ENCODE measurements at places on chromosomes 3 and 15.

- DNase-seq, result no peak
These were observed 32.9 kb downstream of the PIK3CA start for GRCh38 chr3:179181021-179181472.

DNA sequence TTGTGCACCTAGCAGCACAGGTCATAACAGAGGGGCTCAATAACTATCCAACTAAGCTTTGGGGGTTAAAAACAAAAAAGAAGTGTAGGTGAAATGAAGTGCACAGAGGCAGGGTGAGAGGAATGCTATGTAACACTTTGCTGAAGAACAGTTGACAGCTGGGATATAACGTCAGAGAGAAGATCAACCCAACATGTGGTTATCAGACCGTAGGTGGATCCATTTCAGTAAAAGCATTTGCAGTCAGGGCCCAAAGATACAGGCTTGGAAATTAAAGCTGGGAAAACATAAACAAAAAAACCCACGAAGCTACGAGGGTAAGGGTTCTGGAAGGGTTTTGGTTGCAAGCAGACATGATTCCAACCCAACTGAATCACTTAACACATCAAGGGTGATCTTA, 377.5 kb upstream of the NR2F2 start:
- DNase-seq, result no peak

GRCh38 chr3:69930564-69930963, 69.0 kb upstream of the SAMMSON start:
- DNase-seq, result no peak

DNA sequence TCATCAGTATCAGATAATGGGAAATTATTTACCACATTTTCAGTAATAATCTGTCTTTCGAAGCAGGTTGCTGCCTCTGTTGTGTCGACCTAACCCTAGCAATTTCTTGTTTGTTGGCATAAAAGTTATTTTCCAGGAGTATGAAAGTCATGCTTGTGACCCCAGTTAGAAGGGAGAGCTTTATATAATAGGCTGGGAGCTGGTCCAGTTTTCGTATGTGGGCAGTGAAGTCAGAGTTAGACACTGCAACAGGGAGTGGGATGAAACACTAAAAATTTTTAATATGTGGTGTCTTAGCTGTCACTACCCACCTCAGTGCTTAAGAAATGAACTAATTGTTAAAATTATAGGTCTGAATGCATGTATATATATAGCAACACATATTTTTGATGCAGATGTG, 348.5 kb downstream of the FEZF2 start:
- DNase-seq, result no peak

- DNase-seq, result no peak
These were observed 160.5 kb downstream of the FNDC3B start for GRCh38 chr3:172199850-172200369.
